ENCODE measurements at places on chromosomes 1 and 21. TPM values are rescaled to one million over a fixed set of nuclear protein-coding genes. Genes with fewer than 3 reads are reported as not detected.

Gene STYXL2
- total RNA-seq, result 0.34 TPM

Gene ETV3L
- 0.17 TPM for total RNA-seq

- H3K27me3 ChIP-seq, result no peaks in the 10 kb centered on the region
- no peaks in the 10 kb centered on the region for H3K4me1 ChIP-seq
- DNase-seq, result no peak
- no peaks in the 10 kb centered on the region for H3K36me3 ChIP-seq
Measured at GRCh38 chr1:194167956-194168640, 981.7 kb upstream of the B3GALT2 start.

- DNase-seq, result no peak
- no peak overlapping the region for H3K27ac ChIP-seq
- H3K27me3 ChIP-seq, result no peaks in the 10 kb centered on the region
- no peak overlapping the region for H3K4me3 ChIP-seq
Measured at GRCh38 chr1:44757420-44757819, 17.8 kb downstream of the KIF2C start.

- H3K4me1 ChIP-seq, result no peaks in the 10 kb centered on the region
- no peaks in the 10 kb centered on the region for H3K27me3 ChIP-seq
- no peak for DNase-seq
- H3K36me3 ChIP-seq, result no peaks in the 10 kb centered on the region
- H3K4me3 ChIP-seq, result no peak overlapping the region
Measured at GRCh38 chr21:15080526-15080925, 15.7 kb upstream of the NRIP1 start.

DNA sequence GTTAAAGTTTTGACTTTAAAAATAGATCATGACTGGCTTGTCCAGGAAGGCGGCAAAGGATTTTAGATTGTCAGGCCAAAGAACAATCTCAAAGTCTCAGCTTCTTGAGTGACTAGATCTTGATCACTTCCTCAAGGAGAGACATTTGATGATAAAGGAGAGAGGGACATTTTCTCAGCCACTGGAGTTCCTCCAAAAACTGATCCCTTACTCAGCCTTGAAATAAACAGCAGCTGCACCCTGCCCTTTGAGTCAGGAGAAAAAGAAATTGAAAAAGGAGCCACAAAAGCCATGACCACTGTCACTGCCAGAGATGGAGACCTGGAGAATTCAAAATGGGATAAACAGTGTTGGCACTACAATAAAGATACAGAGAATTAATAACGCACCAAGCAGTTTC lies 288.4 kb upstream of the PRMT6 start:
- H3K4me3 ChIP-seq, result no peak overlapping the region
- DNase-seq, result no peak
- H3K27me3 ChIP-seq, result no peaks in the 10 kb centered on the region

DNA sequence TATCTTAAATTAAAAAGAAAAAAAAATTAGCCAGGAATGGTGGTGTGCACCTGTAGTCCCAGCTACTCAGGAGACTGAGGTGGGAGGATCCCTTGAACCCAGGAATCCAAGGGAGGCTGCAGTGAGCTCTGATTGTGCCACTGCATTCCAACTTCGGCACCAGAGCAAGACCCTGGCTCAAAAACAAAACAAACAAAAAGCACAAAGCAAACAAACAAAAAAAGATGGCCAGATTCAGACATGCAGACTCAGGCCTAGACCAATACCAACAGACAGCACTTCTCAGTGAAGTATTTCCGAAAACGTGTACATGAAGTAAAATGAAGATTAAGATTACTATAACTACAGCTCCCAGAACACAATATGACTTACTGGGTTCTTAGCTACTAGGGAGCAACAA lies 10.6 kb downstream of the SLC35D1 start:
- H3K4me3 ChIP-seq, result no peak overlapping the region
- H3K27ac ChIP-seq, result no peak overlapping the region
- no peaks in the 10 kb centered on the region for H3K4me1 ChIP-seq
- no peaks in the 10 kb centered on the region for H3K27me3 ChIP-seq
- DNase-seq, result no peak
- no peaks in the 10 kb centered on the region for H3K36me3 ChIP-seq

Data from H1 (cell line).